Activated naive CD8-positive, alpha-beta T cell treated with anti-CD3 and anti-CD28 coated beads for 36 hours (primary cell): ENCODE measurements at places on chromosomes 6 and 20.

GRCh38 chr6:35449287-35449881 is 2.8 kb upstream of the FANCE start:
- DNase-seq: no peak

DNA sequence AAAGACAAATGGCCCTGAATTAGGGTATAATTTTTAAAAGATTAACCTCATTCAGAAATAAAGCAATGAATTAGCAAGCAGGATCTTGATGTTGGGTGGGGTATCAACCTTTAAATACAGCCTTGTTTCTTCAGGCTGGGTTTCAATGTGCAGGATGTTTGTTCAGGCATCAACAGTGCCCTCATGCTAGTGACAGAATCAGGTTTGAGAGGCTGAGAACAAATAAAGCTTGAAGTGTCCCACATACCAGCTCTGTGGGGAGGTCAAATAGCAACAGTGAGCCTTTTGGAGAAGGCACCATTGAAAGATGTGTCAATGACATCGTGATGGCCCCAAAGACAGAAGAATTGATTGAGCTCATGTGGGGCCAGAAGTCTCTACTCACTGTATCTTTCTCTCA is 68.2 kb downstream of the MTFR2 start:
- DNase-seq: no peak

DNA sequence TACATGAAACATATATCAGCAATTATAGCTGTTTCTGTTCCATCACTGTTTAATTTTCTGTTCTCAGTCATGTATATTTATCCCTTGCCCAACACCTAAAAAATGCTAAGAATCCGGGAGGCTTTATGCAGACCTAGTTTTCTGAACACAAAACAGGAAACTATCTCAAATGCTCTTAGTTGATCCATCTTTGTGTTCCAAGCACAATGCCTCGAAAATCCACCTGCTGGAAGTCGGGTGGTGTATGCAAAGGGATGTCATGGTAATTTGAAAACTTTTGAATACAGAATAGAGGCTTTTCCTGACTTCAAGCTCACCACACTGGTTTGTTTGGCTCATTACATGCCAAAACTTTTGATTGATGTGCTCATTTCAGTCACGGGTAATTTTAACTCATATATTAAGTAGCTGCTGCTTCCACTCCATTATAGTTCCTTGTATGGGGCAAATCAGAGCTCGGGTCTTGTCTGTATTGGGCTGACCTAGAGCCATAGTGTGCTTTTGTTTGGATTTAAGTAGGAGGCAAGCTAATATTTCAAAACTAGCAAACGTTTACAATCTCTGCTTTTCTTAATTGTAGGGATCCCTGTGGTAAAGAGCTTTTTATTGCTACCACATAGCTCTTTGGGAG is 646.5 kb upstream of the EPHA7 start:
- no peak for DNase-seq

GRCh38 chr6:36907781-36908180 is 22.0 kb downstream of the C6orf89 start:
- DNase-seq: no peak

- no peak for DNase-seq
Measured at GRCh38 chr20:44231713-44232468, 15.2 kb upstream of the GDAP1L1 start.

GRCh38 chr20:50217207-50217949 is 26.7 kb downstream of the CEBPB start:
- no peak for DNase-seq

GRCh38 chr6:149861603-149862423 is 2.3 kb downstream of the LRP11 start:
- no peak for DNase-seq

GRCh38 chr6:82363428-82364086 is at the start of gene TPBG:
Gene TPBG, plus strand, starts transcription at chr6:82363817. Its CDS starts 1,145 bp downstream, at chr6:82364962.
- no peak for DNase-seq

DNA sequence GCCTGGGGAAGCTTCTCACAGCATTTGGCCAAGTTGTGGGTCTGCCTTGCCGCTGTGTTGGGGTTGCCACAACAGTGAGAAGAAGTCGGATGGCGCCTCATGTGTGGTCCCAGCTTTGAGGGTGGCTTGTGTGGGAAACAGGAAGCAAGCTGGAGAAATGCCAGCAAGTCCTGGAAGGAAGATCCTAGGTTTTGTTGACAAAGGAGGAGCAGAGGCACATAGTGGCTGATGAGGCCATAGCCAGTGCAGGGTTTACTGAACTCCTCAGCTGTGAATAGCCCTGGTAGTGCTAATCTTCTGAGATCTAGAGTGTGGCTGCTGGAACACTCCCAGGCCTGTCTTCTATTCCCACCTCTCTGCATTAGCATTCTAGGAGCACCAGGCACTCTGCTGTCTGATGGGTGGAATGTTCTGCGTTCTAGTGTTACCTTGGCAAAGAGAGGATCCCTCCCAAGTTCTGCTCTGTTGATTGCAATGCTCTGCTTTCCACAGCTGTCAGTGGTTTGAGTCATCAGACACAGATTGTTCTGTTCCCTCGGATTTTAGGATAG is 25.2 kb downstream of the SNPH start:
- no peak for DNase-seq

GRCh38 chr6:80287607-80288006 is 181.1 kb downstream of the BCKDHB start:
- no peak for DNase-seq

GRCh38 chr6:232982-233640 is 59.2 kb upstream of the DUSP22 start:
- DNase-seq: no peak

DNA sequence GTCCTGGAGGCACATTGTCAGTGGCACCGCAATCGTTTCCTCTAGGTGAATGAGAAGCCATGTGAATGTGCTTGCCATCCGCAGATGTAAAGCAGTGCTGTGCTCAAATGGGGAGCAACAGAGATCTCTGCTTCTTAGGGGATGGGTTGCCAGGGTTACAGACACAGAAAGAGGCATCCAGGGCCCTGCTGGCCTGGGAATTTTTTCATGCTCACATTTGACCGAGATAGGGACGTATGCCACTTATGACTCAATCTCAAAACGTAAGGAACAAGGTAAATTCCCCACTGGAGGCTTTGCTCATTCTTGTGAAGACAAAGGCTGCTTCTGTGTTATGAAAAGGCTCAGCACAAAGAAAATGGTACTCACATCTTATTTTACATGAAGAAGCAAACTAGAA is 11.0 kb downstream of the C6orf118 start:
- no peak for DNase-seq

DNA sequence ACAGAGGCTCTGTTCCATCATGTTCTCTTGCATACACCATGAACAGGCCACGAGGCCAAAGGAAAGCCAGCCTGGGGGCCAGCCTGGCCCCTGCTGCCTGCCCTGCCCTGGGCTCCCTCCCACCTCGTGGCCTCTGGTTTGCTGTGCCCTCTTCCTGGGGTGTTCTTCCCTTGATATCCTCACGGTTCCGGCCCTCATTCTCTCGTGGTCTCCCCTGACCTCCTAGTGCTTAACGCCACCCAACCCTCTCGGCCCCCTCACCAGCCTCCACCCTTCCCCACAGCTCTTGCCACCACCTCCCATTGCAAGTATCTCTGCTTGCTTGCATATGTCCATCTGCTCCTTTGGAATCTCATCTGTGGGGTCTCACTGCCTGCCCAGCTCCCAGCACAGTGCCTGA is 73.0 kb downstream of the GNAS-AS1 start:
- no peak for DNase-seq

DNA sequence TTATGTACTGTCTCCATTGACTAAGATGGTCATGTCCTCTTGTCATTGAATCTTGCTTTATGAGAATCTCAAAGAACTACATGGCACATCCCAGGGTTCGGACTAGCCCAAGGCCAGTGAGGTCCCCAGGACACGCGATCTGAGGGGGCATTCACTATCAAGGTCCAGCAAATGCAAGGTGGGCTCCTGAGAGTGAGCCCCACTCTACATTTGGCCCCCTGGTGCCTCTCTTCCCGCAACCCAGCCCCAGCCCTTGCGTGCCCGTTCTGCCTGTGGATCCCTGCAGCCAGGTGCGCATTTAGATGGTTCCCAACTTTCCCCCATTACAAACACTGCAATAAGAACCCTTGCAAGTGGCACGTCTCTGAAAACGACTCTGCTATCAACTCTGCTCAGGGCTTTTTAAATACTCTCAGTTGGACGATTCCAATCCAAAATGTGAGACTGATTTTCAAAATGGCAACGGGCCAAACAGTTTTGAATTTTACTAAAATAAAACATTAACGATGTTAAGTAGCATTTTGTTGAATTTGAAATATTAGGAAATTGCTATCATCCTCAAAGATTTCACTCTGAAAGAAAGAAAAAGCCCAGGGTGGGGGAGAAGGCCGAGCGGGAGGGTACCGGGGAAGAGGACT is 59.6 kb downstream of the NFATC2 start:
- no peak for DNase-seq

DNA sequence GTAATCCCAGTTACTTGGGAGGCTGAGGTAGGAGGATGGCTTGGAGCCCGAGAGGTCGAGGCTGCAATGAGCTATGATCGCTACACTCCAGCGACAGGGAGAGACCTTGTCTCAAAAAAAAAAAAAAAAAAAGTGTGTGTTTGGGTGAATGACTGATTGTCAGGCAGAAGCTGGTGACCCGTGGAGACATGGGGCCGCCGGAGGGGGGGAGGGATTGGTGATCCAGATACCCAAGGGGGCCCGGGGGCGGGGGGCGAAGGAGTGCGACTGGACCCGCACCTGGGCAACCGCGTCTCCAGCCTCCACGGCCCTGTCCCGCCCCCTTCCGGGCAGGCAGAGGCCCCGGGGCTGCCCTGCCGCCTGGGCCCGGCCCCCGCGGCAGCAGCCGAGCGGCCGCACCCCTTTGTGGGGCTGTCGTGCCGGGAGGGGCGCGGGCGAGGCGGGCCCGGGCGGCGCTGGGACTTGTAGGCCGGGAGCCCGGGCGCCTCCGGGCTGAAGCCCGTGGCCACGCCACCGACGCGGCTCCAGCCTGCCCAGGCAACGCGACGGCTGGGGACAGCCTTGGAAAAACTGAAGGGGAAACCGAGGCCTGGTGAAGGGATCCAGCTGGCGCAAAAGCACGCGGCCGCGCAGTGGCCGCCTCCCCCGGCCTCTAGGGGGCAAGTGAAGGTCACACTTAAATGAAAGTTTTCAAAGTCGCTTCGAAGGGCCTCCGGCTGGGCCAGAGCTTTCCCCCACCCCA is 2.1 kb upstream of the RBM38 start:
- DNase-seq: peak; percentile 80

GRCh38 chr6:54899442-54899841 is 52.9 kb downstream of the FAM83B start:
- no peak for DNase-seq

- no peak for DNase-seq
Measured at GRCh38 chr6:7159790-7160525, 52.2 kb downstream of the RREB1 start.

DNA sequence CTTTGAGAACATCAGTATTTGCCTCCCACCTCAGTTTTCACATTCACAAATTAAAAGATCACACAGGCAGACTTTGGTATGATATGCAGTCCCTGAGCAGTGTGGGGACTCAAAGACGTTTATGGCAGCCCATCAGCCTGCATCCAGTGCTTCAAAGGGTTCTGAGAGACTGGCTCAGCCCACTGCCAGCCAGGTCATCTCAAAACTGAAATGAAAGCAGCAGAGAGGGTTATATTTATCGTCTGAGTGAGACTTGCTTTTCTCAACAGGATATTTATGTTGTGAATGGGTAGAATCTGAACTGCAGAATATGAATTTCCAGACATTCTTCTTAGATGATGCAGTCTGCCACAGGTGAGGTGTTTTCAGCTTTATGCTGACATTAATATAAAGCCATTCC is 159.8 kb downstream of the NRN1 start:
- DNase-seq: no peak

DNA sequence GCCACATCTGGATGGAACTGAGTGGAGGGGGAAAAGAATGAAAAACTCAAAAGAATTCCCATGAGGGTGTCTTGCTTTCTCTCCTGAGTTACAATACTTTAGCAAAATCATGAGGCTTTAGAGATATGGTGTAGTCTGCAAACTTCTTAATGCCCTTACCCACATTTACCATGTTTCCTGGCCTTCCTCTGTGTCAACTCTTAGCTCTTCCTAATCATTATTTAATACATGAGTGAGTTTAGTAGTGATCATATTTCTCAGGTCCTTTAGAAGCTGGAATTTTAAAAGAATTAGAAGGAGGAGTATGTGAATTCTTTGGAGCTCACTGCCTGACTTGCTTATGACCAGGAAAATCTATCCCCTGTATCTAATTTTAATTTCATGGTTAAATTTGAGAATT is 39.0 kb downstream of the STX11 start:
- DNase-seq: no peak

GRCh38 chr20:24694157-24694726 is 224.8 kb downstream of the SYNDIG1 start:
- no peak for DNase-seq

- DNase-seq: peak; percentile 64
Measured at GRCh38 chr6:30684386-30685156, 1.9 kb downstream of the PPP1R18 start.

DNA sequence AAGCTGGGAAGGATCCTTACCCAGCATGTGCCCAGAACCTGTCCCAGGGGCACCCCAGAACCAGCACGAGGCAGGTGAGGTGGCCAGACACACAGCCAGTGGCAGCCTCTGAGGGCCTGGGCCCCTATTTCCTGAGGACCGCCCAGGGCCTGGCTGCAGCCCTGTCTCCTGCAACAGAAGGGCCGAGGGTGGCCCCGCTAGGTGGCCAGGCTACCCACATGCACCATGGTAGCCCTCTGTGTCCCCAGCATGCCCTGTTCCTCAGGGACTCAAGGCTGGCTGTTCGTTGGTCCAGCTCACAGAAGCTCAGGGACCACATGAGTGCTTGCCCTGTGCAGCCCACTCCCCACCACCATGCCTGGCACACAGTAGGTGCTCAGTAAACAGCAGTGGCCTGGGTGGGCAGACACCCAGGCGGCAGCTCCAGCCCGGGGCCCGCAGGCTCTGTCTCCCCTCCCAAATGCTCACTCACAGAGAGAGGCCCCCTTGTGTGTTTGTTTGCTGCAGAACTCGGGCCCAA is 8.2 kb downstream of the HRH3 start:
- no peak for DNase-seq
